Left kidney (tissue), 8 donors: ENCODE measurements at places on chromosomes 7 and 10.

GRCh38 chr7:26949319-26949718, 84.9 kb upstream of the SKAP2 start:
- DNase-seq, result no peak

GRCh38 chr10:25493122-25493893, 318.5 kb downstream of the GPR158 start:
- no peak for DNase-seq

DNA sequence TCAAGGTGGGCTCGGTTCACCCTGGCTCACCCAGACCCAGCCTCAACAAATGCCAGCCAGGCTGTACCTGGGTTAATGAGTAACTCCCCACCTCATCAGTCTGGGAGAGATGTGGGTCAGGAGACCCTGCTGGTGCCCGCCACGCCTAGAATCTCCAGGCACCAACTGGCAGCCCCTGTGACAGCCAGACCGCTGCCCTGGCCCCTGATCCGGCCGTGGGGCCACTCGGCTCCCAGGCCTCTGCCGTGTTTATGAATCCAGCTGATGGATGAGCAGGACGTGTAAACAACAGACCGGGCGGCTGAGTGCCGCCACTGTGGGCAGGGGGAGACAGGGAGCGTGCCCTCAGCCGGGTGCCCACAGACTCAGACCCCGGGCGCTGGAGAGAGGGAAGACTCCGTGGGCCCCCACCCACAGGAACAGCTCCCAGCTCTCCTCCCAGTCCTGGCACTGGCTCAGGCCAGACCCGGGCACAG, 34.0 kb upstream of the PDGFA start:
- DNase-seq, result no peak

- no peak for DNase-seq
Measured at GRCh38 chr10:48946891-48947500, 7.4 kb upstream of the LRRC18 start.

DNA sequence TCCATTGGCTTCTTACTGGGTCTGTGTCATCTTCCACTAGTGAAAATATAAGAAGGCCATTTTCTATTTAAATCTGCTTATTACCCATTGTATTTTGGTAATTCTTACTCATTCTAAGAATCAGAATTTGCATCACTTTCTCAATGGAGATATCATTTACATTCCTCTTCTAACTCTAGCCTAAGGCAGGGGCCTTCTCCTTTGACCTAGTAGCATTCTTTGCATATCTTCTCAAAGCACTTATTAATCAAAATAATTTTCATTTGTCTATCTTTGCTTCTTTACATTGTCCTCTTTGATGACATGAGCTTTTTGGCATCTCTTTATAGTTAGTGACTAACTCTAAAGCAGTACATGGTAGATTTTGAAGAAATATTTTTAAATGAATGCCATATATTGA, 400.9 kb upstream of the SEMA3D start:
- DNase-seq, result no peak

DNA sequence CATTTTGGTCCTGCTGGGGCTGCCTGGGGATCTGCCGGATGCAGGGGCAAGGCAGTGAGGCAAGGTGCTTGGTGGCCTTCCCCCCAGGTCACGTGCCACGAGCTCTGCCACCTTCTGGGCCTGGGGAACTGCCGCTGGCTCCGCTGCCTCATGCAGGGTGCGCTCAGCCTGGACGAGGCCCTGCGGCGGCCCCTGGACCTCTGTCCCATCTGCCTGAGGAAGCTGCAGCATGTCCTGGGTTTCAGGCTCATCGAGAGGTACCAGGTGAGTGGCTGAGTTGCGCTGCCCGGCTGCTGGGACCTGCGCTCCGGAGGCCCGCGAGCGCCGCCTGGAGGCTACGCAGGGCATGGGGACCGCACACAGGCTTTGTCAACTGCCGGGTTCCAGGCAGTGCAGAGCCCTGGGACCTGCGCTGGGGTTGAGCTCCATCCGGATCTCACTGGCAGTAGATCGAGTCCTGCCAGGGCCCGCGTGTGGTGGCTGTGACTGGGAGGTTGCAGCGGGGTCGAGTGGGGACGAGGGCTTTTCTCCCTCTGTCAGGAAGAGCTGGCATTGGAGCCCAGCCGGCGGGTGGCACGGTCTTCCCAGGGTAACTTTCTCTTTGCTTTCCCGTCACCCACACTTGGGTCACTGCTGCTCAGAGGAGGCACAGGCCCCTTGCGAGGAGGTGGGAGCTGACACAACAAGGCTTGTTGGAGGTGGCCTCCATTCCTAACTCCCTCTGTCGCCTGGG, 21.7 kb downstream of the AMZ1 start:
- DNase-seq, result peak; percentile 53

DNA sequence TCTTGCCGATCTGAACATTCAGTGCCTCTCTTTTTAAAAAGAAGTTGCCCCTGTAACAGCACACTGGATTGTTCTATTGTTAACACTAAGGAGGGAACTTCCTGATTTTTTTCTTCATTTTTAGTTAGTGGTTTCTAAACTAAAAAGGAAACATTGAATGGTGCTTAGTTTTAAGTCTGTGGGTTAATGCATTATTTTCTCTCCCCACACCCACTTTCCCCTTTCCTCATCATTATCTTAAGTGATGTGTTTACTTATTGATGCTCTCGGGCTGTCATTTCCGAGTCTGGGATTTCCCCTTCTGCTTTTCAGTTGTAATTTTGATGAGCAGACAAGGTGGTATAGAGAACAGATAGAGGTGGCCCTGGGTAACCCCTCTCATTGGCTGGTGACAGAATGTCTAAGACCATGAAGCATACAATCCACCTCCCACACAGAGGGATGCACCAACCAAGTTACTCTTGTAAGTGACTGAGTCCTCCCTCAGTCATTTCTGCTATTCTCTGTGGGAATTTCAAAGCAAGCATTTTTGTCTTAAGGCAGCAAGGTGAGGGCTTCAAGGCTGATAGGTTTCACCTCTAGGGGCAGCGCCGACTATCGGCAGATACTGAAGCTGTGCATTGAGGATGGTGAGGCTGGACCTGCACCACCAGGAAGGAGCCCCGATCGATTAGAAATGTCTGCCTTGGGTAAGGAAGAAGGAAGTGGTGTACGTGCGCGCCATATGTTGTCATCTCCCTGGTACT, 49.5 kb downstream of the CHN2 start:
- DNase-seq, result no peak

- DNase-seq, result peak; percentile 48
Measured at GRCh38 chr7:116629051-116629463, 42.9 kb upstream of the MET start.

- DNase-seq, result no peak
Measured at GRCh38 chr10:71237843-71238623, 25.7 kb downstream of the UNC5B start.

DNA sequence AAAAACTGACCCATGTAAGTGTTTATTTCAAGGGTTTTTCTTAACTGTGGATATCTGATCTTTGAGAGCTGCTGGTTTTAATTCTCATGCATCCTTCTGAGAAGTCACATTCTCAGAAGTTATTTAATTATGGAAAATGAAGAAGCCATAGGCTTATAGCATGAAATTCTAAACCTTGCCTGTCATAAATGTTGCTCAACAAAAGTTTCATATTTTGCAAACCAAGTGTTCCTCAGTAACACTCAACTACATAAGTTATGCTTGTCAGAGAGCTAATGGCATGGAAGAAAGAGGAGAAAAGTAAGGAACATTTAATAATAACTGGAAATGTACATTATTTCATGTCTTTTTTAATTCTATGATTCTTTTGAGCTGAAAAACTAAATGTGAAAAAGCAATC, 78.6 kb upstream of the MPP7 start:
- no peak for DNase-seq

DNA sequence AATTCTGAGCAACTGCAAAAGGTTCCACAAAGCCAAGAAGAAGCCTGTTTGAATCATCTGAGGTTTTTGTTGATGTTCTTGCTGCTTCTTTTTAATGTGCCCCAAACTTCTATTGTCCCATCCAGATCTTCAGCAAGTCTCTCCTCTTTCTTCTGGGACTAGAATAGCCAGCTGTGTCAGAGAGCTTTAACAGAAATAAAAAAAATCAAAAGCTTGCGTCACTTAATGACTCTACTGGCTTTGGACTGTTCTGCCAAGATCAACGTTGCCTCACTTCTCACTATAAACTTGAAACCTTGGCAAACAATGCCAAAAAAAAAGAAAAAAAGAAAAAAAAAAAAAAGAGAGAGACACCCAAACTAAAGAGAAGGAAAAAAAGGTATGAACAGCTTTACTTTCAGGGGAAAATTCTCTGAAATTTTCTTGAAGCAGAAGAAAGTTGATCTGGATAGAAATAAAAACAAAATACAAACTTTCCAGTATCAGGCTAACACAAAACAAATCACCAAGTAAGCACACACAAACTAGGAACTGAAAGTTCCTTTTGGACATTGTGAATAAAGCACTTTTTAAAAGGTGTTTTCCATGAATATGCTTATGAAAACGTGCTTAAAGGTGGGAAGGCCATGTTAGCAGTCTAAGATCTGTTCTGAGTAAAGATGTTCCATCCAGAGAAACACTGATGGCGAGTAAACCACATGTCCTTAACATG, 14.8 kb downstream of the USP54 start:
- peak; percentile 39 for DNase-seq

GRCh38 chr10:60167050-60167449, 222.6 kb downstream of the ANK3 start:
- no peak for DNase-seq

DNA sequence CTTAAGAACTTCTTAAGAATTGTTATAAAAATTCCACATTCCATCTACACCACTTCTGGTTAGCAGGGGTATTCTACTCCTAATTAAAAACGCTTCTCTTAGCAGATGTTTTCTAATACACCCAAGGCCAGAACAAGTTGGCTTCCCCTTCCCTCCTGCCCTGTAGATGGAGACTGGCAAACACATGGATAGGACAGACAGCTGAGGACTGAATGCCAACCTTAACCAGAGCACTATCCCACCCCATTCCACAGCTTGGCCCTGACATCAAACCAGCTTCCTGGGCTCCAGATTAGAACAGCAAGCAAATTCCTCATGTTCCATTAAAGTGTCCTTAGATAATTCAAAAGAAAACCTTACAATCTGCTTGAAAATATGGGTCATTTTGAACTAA, 56.6 kb upstream of the IL6 start:
- no peak for DNase-seq

DNA sequence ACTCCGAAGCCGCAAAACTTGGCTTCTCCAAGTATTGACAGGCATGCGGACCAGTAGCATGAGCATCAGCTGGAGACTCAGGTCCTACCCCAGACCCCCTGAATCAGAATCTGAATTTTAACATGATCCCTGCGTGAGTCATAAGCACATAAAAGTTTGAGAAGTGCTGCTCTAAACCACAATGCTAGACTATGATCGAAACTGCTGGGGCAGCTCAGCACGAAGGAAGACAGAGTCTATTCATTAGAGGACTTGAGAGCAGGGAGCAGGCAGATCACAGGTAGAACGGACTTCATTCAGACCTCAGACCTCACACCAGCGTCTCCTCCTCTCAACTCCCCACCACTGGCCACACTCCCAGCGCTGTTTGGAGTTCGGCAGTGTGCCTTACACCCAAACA, 16.9 kb downstream of the CAMK2G start:
- no peak for DNase-seq

DNA sequence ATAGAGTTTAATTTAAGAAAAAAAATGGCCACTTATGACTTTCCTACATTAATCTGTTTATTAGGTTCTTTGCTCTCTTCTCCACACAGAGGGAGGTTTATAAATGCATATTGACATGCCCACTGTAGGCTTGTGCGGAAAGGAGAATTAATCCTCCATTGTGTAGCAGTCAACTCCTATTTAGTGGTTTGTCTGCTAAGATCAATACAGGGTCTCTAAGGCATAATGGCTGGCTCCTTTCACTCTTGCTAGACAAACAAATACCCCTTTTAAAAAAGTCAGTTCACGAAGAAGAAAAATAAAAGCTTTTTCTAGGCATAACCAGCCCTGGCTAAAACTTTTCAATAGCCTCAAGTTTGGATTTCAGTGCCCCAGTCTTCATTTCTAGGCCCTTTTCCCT, 141.6 kb downstream of the TSPAN12 start:
- no peak for DNase-seq

DNA sequence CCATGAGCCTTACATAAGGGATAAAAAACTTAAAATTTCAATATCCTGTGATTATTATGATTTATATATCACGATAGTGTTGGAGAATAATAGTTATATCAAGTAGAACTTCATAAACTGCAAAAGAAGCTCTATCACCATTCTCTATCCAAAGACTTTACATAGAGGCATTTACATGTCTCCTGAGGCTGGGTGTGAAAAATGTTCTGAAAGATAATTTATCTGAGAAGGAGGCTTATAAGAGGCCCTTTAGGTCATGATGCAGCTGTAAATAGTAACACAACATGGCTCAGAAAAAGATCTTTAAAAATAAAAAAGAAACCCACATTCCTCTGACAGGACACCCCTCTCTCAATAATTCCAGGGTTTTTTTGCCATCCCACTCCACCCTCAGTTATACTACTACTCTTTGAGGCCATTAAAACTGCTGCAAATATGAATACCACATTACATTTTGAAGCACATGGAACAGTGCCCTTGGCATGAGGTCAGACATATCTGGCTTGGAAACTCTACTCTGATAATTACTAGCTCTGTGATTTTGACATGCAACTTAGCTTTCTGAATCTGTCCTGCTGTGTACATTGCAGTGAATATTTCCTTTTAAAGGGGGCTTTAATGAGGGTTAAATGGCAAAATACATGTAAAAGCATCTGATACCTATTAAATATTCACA, 55.5 kb downstream of the SLC16A12 start:
- no peak for DNase-seq
